ENCODE measurements at places on chromosomes 1 and 21.
A peak's percentile ranks its signal among the peaks of the same experiment; 100 is the strongest.

DNA sequence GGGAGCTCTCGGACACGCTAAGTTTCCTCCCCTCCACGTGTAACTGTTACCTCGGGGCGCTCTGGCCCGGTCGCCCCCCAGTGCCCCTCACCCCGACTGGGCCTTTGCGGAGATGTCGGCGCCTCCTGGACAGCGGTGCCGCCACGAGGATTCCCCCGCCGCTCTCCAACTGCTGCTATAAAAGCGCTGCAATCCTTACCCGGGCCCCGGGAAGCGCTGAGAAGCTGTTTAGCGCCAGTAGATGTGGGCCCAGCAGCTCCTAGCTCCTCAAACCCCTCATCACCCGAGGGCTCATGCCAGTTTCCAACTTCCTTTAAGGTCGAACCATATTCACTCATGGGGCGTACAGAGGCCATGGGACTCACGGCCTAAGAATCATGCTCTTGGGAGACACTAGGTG is 361 bp upstream of the LMX1A start:
- no peak for DNase-seq

- DNase-seq = peak; percentile 92
Measured at GRCh38 chr1:17586172-17586964, 46.9 kb downstream of the ARHGEF10L start.

DNA sequence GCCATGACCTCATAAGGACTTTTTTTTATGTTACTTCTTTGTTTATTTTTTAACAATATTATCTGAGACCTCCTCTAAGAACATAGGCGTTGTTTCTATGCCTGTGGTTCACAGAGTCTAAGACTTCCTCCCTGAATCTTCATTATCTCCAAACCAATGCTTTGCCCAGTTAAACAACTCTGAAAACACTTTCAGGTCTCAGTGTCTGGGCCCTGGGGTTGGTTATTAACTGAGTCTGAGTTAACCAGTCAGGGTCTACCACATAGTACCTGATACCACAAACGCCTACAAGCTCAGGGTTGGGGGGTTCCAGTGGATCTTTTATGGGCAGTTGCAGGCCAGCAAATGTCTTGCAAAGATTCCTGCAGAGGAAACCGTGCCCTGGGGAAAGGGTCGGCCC is 138.2 kb downstream of the AJAP1 start:
- peak; percentile 19 for DNase-seq

DNA sequence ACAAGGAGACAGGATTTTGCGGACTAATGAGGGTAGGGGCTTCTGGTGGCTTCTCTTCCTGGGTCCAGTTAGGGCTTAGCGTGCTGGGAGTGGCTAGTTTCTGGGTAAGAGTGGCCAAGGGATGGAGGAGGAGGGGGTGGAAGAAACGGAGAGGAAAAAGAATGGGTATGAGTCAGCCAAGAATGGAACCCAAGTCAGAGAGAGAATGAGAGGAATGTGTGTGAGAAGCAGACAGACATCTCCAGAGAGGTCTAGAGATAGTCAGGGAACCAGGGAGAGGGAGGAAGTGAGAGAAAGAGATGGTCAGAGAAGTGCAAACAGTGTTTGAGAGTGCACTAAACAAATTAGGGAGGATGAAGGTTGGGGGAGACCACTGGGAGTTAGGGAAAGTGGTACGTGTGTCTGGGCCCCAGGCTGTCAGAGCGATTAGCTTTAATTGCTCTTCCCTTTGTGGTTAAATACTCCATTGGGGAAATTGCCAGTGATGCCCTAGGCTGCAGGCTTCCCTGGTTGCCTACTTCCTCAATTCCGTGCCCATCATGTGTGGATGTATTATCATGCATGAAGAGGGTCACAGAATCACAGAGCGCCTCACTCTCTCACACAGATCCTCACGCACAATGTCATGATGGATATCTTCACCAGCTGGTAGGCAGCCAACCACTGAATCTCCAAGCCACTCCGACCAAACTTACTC is 1.4 kb downstream of the PEA15 start:
- no peak for DNase-seq

GRCh38 chr1:162360237-162360873 is 16.3 kb downstream of the SPATA46 start:
- no peak for DNase-seq

GRCh38 chr1:65872301-65872700 is 79.6 kb downstream of the PDE4B start:
- DNase-seq = no peak

- DNase-seq = no peak
Measured at GRCh38 chr21:34335316-34335715, 28.5 kb upstream of the KCNE2 start.

GRCh38 chr1:186518395-186518794 is 57.5 kb upstream of the PDC start:
- no peak for DNase-seq

DNA sequence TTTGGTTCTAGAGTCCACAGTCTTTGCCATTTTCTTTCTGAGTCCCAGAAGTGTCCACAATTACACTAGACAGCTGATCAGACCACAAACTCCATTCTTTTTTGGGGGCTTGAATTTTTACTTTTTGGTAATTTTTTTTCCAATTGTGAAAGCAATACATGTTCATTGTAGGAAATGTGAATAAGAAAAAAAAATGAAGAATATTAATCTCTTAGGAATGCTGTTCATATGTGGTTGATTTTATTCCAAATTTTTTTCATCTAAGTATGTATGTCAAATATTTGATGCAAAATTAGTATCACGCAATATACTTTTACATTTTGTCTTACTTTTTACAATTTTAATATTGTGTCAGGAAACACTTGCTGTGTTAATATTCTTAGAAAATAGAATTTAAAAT is 76.4 kb upstream of the ETS2 start:
- no peak for DNase-seq

GRCh38 chr21:26920055-26920454 is 46.8 kb downstream of the ADAMTS5 start:
- no peak for DNase-seq

- no peak for DNase-seq
Measured at GRCh38 chr1:6012529-6013318, 20.5 kb upstream of the NPHP4 start.
